ENCODE measurements at places on chromosomes 5 and 9.

DNA sequence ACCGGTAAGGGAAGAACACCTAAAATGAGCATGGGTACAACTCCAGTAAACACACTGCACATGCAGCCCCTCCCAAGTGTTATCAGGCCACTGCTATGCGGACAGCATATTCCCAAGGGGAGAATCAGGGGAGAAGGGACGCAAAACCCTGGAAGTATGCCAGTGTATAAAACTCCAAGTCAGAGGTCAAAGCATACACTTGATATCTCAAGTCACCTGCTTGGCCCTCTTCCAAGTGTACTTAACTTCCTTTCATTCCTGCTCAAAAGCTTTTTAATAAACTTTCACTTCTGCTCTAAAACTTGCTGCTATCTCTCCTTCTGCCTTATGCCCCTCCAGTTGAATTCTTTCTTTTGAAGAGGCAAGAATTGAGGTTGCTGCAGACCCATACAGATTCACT, 408.1 kb downstream of the HTR1A start:
- DNase-seq: no peak

DNA sequence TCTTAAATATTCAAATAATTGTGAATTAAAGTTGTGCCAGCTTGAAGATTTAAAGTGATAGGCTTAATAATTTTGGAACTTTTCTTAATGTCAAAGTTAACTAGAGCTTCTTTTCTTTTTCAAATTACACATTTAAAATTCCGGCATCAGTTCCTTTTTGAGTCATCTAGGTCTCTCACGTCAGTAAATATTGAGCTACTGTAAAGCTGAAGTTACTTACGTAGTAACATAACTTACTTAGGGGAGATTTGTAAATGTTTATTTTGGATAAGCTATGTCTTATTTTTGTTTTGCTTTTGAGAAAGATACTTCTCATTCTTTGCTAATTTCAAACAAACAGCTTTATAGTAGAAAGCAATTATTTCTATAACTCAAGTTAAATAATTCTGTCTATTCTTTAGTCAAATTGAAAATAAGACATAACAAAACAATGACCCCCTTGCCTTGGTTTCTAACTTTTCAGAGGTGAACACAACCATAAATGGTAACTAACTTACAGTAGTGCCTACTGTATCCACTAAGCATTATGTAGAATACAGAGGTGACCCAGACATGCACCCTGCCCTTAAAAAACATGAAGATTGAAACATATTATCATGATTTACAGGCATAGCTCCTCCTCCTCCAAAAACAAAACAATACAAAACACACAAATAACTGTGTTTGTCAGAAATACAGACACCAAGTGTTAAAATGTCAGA, 29.8 kb downstream of the CD274 start:
- DNase-seq: no peak

- DNase-seq: no peak
Observed at GRCh38 chr9:124284237-124284831, 26.6 kb downstream of the NEK6 start.

GRCh38 chr9:12880406-12881015, 105.7 kb downstream of the LURAP1L start:
- DNase-seq: no peak

GRCh38 chr5:18601185-18601584, 966.9 kb downstream of the TAF11L14 start:
- no peak for DNase-seq

GRCh38 chr5:61701877-61702602, 370.0 kb downstream of the ZSWIM6 start:
- DNase-seq: no peak

- no peak for DNase-seq
Observed at GRCh38 chr9:135281151-135281550, 193.7 kb downstream of the OLFM1 start.

DNA sequence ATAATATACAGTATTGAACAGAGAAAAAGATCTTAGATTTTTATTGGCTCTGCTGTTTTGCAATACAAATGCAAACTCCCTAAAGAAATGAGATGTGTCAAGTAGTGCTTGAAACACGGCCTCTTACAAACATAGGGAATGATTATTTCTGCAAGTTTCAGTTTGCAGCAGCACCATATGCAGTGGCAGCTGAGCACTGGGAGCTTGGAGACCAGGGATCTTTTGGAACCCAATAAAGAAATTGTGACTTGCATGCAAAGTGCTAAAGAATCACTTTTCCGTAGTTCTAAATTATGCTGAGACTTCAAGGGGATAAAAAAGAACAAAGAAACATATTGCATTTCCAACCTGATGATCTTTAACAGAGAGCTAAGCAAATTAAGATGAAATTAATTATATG, 674.6 kb upstream of the ZNF608 start:
- DNase-seq: no peak

- peak; percentile 69 for DNase-seq
Observed at GRCh38 chr5:14447958-14448911, 133.4 kb upstream of the OTULINL start.

DNA sequence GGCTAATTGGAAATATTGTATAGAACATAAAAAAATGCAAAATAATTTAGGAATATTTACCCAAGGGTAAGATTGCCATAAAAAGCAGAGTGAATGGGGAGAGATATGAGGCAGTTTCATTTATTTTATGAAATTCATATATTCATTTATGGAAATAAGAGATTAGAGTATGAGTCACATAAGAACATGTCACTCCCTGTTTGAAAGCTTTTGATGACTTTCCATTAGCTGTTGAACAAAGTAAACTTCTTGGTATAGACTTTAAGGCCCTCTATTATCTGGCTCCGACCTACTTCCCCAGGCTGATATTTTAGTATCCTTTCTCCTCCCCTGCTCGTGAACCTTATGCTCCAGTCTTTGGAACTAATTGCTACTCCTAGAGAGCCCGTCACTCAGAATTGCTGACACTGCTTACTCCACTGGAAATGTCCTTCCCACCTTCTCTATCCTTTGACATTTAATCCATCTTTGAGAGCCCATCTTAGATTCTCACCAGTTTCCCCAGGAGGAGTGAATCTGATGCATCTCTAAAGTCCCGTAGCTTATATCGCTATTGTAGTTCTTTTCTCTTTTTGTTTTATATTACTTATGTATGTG, 8.9 kb upstream of the ACTBL2 start:
- DNase-seq: no peak

DNA sequence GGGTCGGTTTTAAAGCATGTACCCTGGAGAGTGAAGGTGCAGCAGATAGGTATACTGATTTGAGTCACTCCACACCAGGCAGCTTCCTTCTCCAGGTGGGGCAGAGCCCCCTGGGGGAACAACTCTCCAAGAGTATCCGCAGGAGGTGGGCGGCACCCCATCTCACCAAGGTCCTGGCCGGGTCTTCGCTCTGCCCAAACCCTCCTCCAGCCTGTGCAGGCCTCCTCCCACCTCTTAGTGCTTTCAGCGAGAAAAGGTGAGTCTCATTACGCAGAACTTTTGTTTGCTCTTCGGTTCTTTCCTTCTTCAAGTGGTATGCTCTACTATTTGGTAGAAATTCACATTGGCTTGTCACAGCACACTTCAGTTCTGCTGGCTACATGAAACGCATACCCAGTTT, 13.7 kb downstream of the SPACA9 start:
- DNase-seq: no peak

GRCh38 chr9:133917375-133917774, 74.7 kb downstream of the VAV2 start:
- no peak for DNase-seq

GRCh38 chr9:130309689-130310455, 44.3 kb downstream of the HMCN2 start:
- no peak for DNase-seq

DNA sequence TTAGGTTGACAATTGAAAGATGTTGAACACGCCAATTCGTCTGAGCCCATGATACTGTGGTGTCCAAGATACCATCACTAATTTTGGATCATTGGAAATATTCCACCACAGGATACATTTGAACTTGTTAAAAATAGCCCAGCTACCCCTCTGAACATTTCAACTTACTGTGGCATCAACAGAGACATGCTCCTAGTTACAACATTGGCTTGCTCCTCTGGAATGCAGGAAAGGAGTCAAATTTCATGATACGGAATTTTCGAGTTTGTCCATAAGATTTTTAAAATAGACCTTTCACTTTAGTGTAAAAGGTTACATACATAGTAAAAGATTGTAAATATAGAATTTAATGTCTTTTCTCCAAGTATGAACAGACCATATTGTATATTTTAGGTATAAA, 12.8 kb downstream of the SEMA5A start:
- DNase-seq: no peak

GRCh38 chr9:26132746-26133312, 454.6 kb upstream of the TUSC1 start:
- no peak for DNase-seq

- no peak for DNase-seq
Observed at GRCh38 chr9:79813258-79813638, 241.5 kb downstream of the TLE4 start.
